ENCODE measurements at places on chromosomes 11 and 22. TPM values are rescaled to one million over a fixed set of nuclear protein-coding genes. Genes with fewer than 3 reads are reported as not detected.

The POLR2L gene
- total RNA-seq, result 83.4 TPM

The AIP gene
- 39.7 TPM for total RNA-seq

The ACTN3 gene
- total RNA-seq, result not detected

The APOL5 gene
- not detected for total RNA-seq

The SCO2 gene
- total RNA-seq, result not detected

The SYCE3 gene
- total RNA-seq, result not detected

The C11orf52 gene
- 14.8 TPM for total RNA-seq

The RIN1 gene
- 11.4 TPM for total RNA-seq

The OR8G5 gene
- not detected for total RNA-seq

DNA sequence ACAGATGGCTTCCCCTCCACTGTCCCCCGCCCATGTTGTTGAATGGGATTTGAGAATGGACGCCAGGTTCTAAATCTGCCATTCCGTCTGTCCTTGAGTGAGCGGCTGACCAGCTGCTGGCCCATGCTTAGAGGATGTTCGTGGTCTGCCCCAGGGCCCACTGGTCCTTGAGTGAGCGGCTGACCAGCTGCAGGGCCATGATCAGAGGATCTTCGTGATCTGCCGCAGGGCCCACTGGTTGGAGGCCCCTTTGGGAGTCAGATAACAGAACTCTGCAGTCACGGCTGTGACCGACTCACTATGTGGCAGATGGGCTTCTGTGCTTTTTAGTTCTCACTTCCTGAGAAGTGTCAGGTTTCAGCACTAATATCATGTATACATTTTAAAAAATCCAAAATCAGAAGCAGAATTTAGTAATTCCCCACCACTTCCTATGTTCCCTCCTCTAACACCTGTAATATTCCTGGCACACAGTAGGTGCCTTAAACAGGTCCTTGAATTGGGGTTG lies 54.1 kb downstream of the MICAL3 start:
- DNase-seq, result no peak

GRCh38 chr11:80118073-80118472 lies 677.2 kb upstream of the TENM4 start:
- DNase-seq, result no peak

DNA sequence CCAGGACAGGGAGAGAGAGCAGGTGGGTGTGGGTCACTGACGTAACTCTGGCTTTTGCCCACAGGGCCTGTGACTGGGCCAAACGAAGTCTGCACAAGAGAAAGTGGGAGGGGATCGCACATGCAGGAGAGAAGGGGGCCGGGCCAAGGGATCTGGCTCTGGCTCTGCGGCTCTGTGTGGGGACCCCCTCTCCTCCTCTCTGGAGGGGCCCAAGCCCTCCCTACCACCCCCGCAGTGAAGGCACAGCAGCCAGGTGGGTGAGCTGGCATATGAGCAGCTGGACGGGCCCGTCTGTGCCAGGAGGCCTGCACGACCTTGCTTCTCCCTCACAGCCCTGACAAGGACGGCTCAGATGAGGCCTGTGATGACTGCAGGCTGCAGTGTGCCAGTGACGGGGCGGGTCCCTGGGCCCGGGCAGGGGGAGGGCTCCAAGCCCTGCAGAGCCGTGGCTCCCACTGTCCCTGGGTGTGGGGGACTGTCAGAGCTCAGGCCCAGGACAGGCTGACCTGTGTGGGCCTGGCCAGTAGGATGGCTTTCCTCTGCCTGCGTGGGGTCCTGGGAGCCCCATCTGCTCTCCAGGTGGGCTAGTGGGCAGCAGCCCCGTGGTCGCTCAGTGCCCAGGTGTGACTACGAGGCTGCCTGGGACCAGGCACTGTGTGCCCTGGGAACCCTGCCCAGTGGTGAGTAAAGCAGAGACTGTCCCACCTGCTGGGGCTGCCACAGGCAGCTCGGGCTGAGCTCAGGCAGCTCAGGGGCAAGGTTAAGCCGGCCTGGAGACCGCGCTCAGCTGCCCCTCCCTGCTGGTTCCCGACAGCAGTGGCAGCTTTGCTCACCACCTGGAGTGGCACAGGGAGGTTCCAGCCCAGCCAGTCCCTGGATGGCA lies 22.2 kb downstream of the MRGPRG start:
- DNase-seq, result no peak

GRCh38 chr11:128184981-128185380 lies 402.4 kb downstream of the ETS1 start:
- DNase-seq, result no peak

DNA sequence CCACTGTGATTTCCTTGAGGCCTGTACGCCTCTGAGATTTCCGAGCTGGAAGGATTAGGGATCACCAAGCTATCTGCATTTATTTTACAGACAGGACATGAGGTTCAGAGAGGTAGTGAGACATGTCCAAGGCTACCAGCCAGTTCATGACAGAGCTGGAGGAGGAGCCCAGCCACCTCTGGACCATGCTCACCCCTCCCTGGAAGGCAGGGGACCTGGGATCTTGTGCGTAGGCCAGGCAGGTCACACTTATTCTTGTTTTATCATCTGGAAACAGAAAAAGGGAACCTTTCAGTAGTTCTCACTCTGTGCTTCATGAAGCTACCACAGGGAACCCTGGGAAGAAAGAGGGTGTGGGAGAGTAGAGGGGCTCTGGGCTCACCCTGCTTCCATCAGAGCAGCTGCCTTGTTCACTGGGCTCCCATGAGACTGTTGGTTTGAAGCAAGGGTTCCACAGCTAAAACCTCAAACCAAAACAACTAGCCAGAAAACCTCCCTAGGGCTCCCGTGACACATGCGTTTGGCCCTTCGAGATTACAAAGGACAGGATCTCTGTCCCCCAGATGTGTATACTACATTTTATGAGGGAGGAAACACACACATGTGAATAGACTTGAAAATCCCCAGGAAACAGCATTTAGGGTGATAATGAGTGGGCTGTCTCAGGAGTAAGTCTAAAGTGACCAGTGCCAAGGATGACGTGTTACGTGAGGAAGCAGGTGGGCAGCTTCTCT lies 106.4 kb downstream of the DSCAML1 start:
- no peak for DNase-seq

- no peak for DNase-seq
These were observed 804 bp downstream of the KCNK4 start for GRCh38 chr11:64291752-64292459.

- DNase-seq, result no peak
These were observed 9.1 kb downstream of the DRD4 start for GRCh38 chr11:646214-646613.

DNA sequence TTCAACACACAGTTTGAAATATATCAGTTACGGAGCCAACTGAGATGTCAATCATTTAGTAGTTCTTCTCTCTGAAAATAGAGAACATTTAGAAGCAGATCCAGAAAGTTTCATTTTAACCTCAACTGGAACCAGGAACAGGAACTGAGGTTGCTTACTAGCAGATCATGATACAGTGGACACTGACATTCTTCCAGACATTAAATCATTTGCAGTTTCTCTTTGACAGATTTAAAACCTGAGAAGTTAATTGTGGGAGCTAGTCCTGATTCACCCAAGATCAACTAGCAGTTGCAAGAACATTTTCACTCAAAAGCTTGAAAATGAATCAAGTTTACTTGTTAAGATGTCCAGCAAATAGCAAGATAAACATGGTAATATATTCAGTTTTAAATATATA lies 135.4 kb downstream of the SLC17A6 start:
- DNase-seq, result no peak

All from body of pancreas (tissue), 4 donors.